ENCODE measurements at places on chromosomes 13 and 19.

DNA sequence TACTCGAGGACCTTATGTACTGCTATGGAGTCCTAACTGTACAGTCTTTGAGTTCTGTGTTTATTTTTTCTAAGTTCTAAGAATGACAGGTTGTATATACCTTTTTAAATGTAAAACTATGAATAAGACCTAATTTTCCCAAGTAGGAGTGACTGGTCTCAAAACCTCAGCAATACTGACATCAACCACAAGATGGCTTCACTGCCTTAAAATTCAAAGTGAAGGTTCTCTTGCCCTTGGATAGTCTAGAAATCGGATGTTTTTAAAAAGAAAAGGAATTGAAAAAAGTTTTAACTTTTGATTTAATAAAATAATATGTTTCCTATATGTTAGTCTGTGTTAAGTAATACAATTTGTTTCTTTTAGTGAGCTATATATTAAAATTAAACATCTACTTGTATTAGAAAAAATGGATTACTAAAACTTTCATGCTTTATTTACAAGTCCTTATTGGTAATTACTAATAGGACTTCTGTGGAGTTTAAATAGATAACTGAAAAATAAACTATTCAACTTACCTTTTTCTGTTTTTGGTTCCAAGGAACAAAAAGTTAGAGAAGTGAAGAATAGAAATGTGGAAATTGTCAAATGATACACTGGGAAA is 52.0 kb downstream of the TDRD3 start:
- no peak for DNase-seq

DNA sequence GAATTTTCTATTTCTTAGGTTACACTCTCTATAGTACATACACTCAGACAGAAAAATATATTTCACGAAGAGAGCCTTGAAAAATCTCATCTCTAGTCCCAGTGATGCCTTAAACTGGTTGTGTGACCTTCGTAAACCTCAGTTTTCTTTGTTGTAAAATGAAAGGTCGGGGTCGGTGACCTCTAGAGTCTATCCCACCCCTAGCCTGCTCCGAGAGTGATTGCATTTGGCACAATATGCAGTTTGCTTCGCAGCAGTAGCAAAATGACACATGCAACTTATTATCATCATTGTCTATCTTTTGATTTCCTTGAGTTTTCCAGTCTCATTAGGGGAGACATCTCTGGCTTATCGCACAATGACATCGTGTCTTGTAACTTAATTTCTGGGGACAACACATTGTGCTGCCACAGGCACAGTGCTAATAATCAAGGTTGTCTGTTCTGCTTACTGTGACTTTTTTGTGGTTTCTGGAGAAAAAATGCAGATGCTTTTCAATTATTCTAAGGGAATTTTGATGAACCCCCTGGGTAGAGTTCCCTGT is 115.0 kb downstream of the GGACT start:
- DNase-seq: no peak

GRCh38 chr13:104140552-104140951 is 1074.3 kb upstream of the SLC10A2 start:
- no peak for DNase-seq

DNA sequence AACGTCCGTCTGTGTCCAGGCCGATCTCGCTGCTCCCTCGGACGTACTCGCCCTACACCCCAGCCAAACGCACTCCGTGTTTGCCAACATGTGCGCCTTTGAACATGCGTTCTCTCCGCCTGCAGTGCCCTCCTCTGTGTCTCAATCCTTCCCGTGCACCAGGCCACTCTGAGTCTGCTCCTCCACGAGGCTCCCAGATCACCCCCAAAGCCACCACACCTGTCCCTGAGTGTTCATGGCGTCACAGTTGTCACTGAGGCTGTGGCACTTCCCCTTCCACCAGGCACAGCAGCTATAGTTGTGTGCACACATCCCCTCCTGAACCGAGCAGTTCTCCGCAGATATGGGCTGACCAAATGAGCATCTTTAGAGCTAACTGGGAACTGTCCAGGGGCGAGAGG is 35.6 kb downstream of the RASA3 start:
- DNase-seq: no peak

Measured in stimulated activated CD8-positive, alpha-beta memory T cell treated with anti-CD3 and anti-CD28 coated beads, Interleukin-12 subunit alpha, Interleukin-12 subunit beta, amount 100 ng/mL, for 4 hours (primary cell).